ENCODE measurements at places on chromosomes 7 and 10. TPM values are rescaled to one million over a fixed set of nuclear protein-coding genes. Genes with fewer than 3 reads are reported as not detected.

Gene ATP6V0A4
- 0.24 TPM for polyA plus RNA-seq

Gene RNF133
- polyA plus RNA-seq, result not detected

Gene TET1
- 0.08 TPM for polyA plus RNA-seq

Gene TMEM270
- not detected for polyA plus RNA-seq

Gene COL17A1
- 3,374 TPM for polyA plus RNA-seq

Gene PRSS1
- not detected for polyA plus RNA-seq

Gene CFAP46
- 0.55 TPM for polyA plus RNA-seq

Gene CYP3A4
- not detected for polyA plus RNA-seq

Gene MAT1A
- polyA plus RNA-seq, result 1.5 TPM

Gene TCAF2
- 1.2 TPM for polyA plus RNA-seq

Gene GRM3
- not detected for polyA plus RNA-seq

Gene KCP
- not detected for polyA plus RNA-seq

Gene ZNHIT1
- polyA plus RNA-seq, result 46.4 TPM

Gene NCF1
- polyA plus RNA-seq, result 0.40 TPM

Gene PRSS37
- not detected for polyA plus RNA-seq

Gene C10orf90
- polyA plus RNA-seq, result not detected

Gene EMX2
- polyA plus RNA-seq, result 2.4 TPM

Gene HABP2
- not detected for polyA plus RNA-seq

Gene PAX4
- not detected for polyA plus RNA-seq

Gene TMEM236
- 0.13 TPM for polyA plus RNA-seq

Gene WIPF3
- polyA plus RNA-seq, result 0.04 TPM

Gene GNGT1
- not detected for polyA plus RNA-seq

Gene RGR
- not detected for polyA plus RNA-seq

Gene EIF5AL1
- polyA plus RNA-seq, result 0.91 TPM

Gene TRIL
- not detected for polyA plus RNA-seq

Gene TMEM120A
- polyA plus RNA-seq, result 72.4 TPM

Gene CALML3
- 20.2 TPM for polyA plus RNA-seq

Gene ST8SIA6
- polyA plus RNA-seq, result not detected

Gene NUTM2D
- polyA plus RNA-seq, result 3.9 TPM

Gene EN2
- 0.09 TPM for polyA plus RNA-seq

Gene DNAJC30
- 4.9 TPM for polyA plus RNA-seq

Gene IKZF5
- 4.6 TPM for polyA plus RNA-seq

Gene PCLO
- 2.1 TPM for polyA plus RNA-seq

Gene ANKRD30A
- polyA plus RNA-seq, result not detected

Gene PRR15
- 1.8 TPM for polyA plus RNA-seq

Gene NEUROD6
- polyA plus RNA-seq, result not detected

Gene ACSM6
- polyA plus RNA-seq, result 0.04 TPM

Gene SPOCK2
- polyA plus RNA-seq, result 0.03 TPM

Gene RBP4
- polyA plus RNA-seq, result not detected

Gene ALOX5
- not detected for polyA plus RNA-seq

Gene PDE1C
- 0.61 TPM for polyA plus RNA-seq

Gene UCMA
- polyA plus RNA-seq, result not detected

Gene PON1
- polyA plus RNA-seq, result not detected

Gene SFXN4
- polyA plus RNA-seq, result 17.0 TPM

Gene AKR1E2
- 1.9 TPM for polyA plus RNA-seq

Gene IDI2
- not detected for polyA plus RNA-seq

Gene TAC1
- polyA plus RNA-seq, result not detected

Gene SPDYE2B
- polyA plus RNA-seq, result not detected

Gene TYW1
- polyA plus RNA-seq, result 12.7 TPM

Measured in keratinocyte (primary cell).